ENCODE measurements at places on chromosomes 7 and 10.
A peak's percentile ranks its signal among the peaks of the same experiment; 100 is the strongest.

GRCh38 chr10:124224331-124225028 is 131.1 kb upstream of the CHST15 start:
- no peak for DNase-seq

GRCh38 chr10:95560278-95561176 is 644 bp downstream of the SORBS1 start:
- peak; percentile 21 for DNase-seq

DNA sequence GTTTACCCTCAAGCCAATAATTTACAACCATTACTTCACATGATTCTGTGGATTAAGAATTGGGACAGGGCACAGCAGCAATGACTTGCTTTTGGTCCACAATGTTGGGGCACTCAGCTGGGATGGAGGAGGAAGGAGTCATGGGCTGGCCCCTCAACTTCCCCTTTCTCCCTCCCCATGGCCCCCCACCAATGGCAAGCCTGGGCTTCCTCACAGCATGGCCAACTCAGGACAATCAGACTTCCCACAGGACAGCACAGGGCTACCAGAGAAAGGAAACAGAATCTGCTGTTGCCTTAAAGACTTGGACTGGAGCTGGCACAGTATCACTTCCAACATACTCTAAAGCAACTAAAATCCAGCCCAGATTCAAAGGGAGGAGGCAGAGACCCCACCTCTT is 160.7 kb downstream of the PTPN20 start:
- no peak for DNase-seq

GRCh38 chr10:43273997-43274396 is 7.1 kb upstream of the RASGEF1A start:
- DNase-seq: no peak
